ENCODE measurements at places on chromosomes 16 and 17.

- peak; percentile 15 for DNase-seq
Observed at GRCh38 chr17:7523033-7523432, 25.8 kb upstream of the TNFSF12 start.

- DNase-seq = peak; percentile 79
Observed at GRCh38 chr16:54430491-54431030, 144.0 kb upstream of the IRX3 start.

DNA sequence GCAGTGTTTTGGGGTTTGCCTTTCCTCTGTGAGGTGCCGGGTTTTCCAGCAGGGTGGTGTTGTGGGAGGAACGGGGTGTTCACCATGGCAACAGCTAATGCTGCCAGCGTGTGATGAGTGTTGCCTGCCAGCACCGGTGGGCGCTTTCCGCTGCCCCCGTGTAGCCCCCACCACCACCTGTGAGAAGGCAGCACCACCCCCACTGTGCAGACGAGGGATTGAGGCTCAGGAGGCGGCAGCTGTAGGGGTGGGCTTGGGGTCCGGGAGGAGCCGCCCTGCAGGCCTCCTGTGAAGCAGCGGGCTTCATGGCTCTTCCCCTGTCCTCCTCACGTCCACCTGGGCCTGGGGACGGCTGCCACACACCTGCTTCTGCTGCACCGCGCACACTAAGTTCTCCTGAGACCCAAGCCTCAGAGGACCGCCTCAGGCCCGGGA is 5.2 kb downstream of the RAB40C start:
- DNase-seq = no peak

- DNase-seq = peak; percentile 61
Observed at GRCh38 chr17:27526604-27527002, 70.4 kb downstream of the KSR1 start.

- no peak for DNase-seq
Observed at GRCh38 chr17:80919331-80920311, 72.0 kb upstream of the CHMP6 start.

- peak; percentile 53 for DNase-seq
Observed at GRCh38 chr17:19766421-19767270, 18.5 kb upstream of the ALDH3A1 start.

DNA sequence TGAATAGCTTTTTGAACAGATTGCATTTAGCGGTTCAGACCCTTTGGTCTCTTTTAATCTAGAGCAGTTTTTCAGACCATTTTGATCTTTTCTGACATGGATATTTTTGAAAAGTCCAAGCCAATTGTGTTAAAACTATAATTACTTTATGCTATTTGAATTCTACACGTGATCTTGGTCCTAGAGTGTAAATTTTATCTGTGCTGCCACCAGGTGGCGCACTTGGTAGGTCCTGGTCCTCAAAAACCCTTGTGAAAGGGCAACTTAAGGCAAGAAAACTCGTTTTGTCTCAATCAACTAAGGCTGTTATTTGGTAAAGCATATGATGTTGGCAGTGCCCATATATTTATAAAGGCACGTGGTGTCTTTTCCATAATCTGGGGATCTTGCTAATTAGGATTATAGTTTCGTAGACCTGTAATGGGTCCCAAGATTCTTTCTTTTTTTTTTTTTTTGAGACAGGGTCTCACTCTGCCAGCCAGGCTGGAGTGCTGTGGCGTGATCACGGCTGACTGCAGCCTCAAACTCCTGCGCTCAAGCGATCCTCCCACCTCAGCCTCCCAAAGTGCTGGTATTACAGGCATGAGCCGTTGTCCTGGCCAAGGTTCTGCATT is 43.9 kb upstream of the TEX2 start:
- peak; percentile 66 for DNase-seq

- DNase-seq = no peak
Observed at GRCh38 chr16:66267292-66268014, 99.0 kb upstream of the CDH5 start.

DNA sequence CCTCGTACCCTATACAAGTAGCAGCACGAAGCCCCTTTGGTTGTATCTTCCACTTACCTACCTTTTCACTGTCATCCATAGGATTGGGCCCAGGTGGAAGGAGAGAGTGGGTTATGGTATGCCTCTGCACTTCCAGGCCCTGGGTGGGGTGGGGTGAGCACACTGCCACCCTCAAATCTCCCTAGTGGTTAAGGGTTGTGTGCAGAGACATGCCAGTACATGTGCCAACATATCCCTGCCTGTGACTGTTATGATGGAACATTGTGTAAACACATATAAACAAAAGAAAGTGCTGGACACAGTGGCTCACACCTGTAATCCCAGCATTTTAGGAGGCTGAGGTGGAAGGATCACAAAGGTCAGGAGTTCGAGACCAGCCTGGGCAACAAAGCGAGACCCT is 11.1 kb downstream of the HROB start:
- DNase-seq = no peak

- peak; percentile 98 for DNase-seq
Observed at GRCh38 chr16:70804153-70804733, 3.3 kb upstream of the VAC14 start.

GRCh38 chr16:52002026-52002425 is 544.9 kb downstream of the TOX3 start:
- DNase-seq = no peak

DNA sequence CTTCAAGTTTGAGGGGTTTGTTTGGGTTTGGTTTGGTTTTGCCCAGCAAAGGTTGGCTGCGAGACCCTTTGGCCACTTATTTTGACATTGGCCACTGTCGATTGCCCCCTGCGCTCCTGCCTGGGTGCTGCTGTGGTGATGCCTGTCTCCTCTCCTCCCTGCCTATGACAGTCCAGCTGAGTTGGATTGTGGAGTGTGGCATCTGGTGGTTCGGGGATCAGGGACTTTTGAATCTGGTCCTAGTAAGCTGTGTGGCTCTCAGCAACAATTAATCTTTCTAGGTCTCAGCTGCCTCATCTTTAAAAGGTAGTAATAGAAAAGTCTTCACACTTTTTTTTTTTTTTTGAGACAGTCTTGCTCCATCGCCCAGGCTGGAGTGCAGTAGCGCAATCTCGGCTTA is 27.1 kb downstream of the CDK5RAP3 start:
- DNase-seq = no peak

- no peak for DNase-seq
Observed at GRCh38 chr16:74503412-74503811, 82.1 kb upstream of the CLEC18B start.

DNA sequence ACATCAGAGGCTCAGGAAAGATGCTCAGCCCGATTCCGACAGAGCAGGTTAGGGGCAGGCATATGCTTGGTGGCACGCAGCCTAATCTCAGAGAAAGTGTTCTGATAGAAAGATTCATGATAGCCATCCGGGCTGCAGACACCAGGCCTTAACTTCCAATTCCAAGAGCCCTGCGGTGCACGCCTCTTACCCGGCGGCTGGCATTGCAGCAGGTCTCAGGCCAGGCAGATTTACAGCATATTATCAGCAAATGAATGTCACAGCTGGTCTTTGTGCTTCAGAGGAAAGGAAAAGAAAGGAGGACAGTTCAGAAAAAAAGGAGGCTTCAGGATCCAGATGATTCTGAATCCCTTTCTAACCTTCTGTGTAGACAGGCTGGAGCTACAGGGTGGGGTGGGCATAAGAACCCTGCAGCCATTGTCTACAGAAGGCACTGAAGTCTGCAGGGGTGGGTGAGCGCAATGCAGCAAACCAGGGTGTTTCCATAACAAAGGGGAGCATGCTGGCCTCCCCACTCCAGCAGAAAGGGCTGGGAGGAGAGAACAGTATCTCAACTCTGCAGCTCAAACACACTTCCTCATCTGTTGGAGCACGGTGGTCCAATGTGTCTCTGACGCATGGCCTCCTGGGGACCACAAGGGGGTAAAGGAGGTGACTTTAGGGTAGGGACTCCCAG is 277.4 kb upstream of the XYLT1 start:
- no peak for DNase-seq

GRCh38 chr17:45790296-45790922 is 6.3 kb downstream of the CRHR1 start:
- no peak for DNase-seq

DNA sequence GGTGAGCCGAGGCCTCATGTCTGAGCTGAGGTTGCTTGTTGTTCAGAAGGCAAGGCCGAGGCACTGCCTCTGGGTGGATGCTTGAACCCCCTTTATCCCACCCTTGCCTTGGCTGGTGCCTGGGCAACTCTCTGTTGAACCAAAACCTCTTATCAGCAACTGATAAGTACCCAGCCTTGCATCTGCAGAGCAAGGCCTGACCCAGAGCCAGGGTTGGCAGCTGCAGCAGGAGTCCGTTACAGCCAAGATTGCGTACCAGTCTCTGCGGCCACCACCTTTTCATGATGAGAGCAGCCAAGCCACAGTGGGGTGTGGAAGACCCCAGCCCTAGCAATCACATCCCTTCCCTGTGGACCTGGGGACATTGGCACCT is 118.3 kb downstream of the RAB11FIP4 start:
- no peak for DNase-seq

GRCh38 chr17:182050-182751 is 751 bp upstream of the DOC2B start:
- no peak for DNase-seq

DNA sequence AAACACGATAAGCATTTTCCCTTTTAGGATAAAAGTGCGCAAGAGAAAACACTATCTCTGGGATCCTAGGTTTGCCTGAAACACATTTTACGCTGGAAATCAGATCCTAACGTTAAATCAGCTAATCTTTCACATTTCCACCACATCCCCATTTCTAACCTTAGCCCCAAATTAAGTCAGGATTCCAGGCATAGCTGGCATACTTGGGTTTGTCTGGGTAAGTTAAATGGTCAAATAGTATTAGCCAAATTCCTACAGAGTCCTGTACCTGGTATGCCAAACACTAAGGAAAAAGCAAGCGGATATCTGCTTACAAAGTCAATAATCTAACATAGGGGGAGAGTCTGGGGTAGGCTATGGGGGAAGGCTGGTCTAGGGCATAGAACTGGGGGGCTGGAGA is 557.4 kb upstream of the ZFHX3 start:
- DNase-seq = no peak

GRCh38 chr17:33779234-33779591 is 475.9 kb upstream of the CCL2 start:
- DNase-seq = peak; percentile 61

- no peak for DNase-seq
Observed at GRCh38 chr16:426906-427249, 1.4 kb downstream of the RAB11FIP3 start.

DNA sequence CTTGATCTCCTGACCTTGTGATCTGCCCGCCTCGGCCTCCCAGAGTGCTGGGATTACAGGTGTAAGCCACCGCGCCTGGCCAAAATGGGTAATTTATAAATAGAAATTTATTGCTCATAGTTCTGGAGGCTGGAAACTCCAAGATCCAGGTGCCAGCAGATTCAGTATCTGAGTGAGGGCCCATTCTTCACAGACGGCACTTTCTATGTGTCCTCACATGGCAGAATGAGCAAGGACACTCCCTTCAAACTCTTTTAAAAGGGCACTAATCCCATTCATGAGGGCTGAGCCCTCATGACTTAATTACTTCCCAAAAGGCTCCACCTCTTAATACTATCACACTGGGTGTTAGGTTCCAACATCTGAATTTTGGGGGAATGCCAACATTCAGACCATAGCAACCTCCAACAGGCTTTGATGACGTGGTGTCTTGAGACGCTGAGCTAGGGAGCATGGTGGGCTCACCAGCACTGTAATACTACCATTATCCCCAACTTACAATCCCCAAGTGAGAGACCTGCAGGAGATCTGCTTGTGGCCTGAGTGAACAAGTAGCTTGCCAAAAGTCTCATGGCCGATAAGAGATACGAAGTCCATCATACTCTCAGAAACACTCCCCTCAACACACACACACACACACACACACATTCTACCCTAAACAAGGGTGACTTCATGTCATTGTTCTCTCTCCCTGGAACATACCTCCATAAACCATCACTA is 8.5 kb downstream of the CMTM4 start:
- no peak for DNase-seq

DNA sequence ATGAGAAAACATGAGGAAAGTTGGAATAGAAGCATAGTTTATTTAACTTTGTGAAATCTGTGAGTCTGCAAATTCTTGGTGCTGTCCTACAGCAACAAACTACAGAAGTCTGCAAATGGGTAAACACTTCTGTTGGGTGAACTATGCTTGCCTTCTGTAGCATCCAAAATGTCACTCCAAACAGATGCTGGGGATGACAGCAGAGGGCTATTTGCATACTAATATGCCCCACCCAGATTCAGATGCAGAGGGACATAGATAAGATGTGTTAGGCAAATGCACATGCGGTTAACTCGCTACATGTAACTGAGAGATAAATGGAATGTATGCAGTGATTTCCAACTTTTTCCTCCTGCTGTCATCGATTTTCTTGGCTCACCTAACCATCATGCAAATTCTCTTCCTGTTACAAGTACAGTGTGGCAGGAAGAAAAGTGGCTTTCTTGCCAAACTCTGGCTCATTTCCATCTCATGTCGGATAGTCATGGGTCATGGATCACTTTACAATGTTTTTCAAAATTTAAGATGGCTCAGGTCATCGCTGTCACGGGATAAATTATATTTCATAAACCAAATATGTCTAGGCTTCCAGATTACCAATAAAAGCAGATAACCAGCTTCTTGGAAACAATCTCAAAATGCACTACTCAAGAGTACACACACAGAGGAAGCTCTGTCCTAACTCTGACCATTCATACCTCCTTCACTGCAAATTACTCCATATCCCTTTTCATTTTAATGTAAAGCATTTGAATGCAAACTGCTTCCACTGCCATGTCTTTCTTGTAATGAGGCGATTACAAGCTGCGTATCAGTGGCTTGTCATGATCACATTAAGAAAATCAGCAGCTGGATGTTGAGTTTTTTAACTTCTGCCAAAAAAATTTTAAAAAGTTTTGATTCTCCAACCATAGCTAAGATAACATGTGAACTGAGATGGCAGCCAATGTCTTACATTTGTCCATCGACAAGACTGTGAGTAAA is 47.7 kb downstream of the ADAMTS18 start:
- no peak for DNase-seq

DNA sequence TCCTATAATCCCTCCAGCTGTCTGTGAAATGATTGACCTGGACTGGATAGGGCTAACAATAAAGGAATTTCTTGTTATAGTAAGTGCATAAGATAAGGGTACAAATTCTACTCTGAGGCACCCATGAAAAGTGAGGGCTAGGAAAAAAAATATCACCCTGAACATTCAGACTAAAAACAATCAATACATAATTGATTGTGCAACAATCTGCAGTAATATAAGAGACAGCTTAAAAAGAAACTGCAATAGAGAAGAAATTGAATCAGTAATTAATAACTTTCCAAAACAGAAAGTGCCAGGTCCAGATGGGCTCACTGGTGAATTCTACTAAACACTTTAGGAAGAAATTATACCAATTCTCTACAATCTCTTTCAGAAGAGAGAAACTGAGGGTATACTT is 44.2 kb upstream of the CREBBP start:
- DNase-seq = no peak
